Stimulated activated effector memory CD8-positive, alpha-beta T cell treated with anti-CD3 and anti-CD28 coated beads, Interleukin-12 subunit alpha, Interleukin-12 subunit beta, amount 100 ng/mL, for 72 hours (primary cell): ENCODE measurements at places on chromosomes 16 and 17.

DNA sequence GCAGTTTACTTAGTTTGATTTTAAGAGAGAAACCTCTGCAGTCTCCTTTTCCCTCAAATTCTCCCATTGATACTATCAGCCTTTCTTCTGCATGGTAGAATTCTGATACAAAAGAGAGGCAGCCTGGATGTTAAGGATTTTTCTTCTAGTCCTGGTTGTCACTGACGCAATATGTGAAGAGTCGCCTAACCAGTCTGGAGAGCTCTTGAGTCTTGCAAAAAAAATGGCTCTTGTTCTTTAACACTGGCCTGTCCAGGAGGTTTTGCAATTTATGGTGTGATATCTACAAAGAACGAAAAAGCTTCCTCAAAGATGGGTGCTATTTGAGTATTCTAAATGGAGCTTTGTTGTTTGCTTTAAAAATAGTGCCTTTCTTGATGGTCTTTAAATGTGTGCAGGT lies 28.9 kb downstream of the COX10 start:
- no peak for DNase-seq

DNA sequence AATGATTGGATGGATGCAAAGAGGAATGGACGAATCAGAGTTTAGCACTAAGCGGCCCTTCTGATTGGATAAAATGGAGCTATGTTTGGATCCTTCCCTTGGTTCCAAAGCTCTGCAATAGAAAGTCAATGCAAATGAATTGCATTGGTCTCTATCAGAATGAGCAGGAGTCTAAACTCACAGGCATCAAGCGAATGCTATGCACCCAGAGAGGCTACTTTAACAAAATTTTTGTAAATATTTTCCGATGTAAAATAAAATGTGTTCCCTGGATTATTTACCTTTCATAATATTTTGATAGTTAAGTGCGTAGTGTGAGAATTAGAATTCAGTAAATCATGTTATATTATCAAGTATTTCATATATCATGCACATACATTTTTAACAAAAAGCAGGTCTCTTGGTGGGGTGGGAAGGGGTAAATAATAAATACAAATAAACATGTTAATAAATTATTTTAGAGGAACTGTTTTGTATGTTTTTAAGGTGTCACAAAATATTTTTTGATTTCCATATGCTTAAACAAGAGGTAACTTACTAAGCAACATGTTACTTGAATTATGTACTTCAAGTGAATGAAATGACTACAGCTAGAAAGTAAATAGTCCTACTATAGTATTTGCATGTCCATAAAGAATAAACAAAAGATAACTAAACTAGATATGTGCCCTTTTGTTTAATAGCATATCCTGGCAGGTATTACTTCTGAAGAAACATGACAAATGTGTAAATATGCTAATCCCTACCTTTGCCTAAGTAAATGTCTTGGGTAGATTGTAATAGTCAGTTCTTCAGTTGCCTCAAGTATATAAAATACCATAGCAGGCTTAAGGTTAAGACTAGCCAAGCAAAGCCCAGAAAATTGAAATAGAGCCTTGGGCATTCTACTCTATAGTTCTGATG lies 4.4 kb upstream of the UNK start:
- no peak for DNase-seq

DNA sequence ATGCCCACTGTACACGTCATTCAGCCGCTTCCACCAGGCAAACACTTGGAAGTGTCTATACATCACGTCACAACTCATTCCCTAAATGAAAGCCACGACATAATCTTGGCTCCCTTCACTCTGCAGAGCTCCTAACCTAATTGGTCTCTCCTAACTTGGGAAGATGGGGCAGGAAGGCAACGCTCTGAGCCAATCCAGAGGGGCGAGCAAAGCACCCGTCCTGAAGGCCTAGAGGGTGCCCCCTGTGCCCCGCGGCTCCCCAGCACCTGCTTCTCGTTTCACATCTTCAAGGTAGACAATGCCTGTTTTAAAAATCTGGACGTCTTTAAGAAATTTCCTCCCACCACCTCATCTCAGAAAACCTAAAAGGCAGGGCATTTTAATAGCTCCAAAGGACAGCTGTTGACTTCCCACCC lies 1.0 kb downstream of the CSNK2A2 start:
- no peak for DNase-seq

DNA sequence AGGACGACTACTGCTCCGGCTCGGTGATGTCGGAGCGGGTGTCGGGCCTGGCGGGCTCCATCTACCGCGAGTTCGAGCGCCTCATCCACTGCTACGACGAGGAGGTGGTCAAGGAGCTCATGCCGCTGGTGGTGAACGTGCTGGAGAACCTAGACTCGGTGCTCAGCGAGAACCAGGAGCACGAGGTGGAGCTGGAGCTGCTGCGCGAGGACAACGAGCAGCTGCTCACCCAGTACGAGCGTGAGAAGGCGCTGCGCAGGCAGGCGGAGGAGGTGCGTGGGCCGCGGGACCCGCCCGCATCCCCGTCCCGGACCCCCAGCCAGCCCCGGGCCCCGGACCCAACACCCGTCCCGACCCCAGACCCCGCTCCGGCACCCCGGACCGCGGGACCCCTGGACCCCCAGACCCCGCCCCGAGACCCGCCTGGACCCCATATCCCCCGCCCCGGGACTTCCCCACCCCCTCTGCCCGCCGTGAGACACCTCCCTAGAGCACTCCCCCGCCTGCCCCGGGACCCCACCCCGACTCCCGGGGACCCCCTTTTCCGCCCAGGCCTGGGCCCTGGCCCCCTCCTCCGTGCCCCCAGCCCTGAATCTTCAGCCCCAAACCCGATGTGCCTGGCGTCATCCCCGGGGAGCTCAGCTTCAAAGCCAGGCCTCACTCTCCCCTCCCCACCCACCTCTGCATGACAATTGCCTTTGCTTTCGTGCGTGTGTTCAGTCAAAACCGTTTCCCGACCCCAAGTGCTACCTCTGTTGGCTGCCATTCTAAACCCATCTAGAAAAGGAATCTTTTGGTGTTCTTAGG lies 594 bp downstream of the MAPK8IP3 start:
- peak; percentile 60 for DNase-seq
